Osteocyte (in vitro differentiated cells): ENCODE measurements at places on chromosomes 13 and 19. TPM values are rescaled to one million over a fixed set of nuclear protein-coding genes. Genes with fewer than 3 reads are reported as not detected.

DNA sequence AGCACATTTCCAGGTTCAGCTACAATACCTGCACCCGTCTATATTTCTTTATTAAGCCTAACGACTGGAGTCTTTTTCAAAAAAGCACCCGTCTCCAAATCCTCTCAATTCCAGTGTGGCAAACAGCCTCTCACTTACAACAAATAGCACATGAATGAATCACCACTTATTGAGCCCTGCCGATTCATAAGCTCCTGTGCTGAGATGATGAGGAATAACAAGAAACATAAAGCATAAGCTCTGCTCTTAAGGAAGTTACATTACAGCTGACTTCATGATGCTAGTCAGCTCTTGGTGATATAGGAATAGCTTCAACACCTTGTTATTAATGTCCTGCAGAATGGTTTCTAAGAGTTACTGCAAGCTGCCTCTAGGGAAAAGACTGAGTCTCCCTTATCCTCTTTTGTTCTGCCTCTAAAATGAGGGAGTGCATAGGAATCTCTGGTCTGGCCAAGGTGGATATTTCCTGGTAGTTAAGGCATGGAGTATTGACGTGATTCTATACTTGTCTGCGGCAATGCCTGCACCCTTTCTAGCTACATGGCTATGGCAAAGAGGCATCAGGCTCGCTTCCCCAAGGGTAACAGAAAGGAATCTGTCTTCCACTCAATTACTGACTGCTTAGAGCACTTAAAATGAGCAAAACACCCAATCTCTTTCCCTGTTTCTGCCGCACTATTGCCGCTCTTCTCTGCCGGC is 195.7 kb downstream of the KLF12 start:
- no peaks in the 10 kb centered on the region for H3K27me3 ChIP-seq
- peak overlapping the region; percentile 42 for H3K27ac ChIP-seq
- no peak for DNase-seq
- peak overlapping the region; percentile 28 for H3K4me3 ChIP-seq
- peaks cover 31% of the 10 kb centered on the region for H3K36me3 ChIP-seq
- H3K4me1 ChIP-seq: peaks cover 35% of the 10 kb centered on the region

DNA sequence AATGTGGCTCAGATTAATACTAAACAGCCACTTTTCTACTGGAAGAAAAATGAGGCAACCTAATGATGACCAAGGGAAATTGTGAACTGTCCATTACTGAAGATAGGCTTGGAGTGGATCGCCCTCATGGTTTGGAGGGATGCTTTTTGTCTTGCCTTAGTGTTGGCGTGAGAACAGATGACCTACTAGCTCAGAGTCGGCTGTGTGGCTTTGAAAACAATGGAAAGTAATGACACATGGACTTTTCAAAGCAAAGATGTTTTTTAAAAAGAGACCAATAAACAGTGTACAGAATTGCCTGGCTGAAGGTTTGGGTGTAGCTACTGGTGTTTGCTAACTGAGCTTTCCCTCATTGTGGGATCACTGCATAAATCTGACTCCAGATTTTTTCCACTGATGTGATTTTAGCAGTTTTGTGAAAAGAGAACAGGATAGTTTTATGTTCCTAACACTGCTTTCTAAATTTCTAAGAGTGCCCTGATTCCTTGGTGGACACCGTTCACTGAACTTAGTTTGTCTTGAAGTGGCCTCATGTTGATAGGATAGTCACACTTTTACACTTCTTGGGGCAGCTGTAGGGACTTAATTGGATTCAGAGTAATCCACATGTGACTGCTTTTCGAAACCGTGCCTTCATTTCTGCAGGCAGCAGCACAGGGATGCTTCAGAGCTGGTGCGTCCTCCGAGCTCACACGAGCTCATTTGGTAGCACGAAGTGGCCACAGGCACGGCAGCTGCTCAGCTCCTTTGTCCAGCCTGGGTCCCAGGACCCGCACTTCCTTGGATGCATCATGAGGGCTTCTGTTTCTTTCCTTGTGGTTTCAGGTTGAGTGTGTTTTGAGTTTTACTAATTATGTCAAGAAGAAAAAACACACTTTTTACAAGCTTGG is 4.3 kb downstream of the CEBPG start:
- DNase-seq: no peak
- no peak overlapping the region for H3K27ac ChIP-seq
- H3K4me1 ChIP-seq: peaks cover 58% of the 10 kb centered on the region
- H3K36me3 ChIP-seq: peaks cover 30% of the 10 kb centered on the region
- H3K27me3 ChIP-seq: no peaks in the 10 kb centered on the region

- H3K4me3 ChIP-seq: no peak overlapping the region
- H3K27ac ChIP-seq: no peak overlapping the region
- H3K36me3 ChIP-seq: peaks cover 15% of the 10 kb centered on the region
- H3K4me1 ChIP-seq: no peaks in the 10 kb centered on the region
- no peak for DNase-seq
Observed at GRCh38 chr13:39665763-39666162, 10.3 kb downstream of the COG6 start.

The PRODH2 gene
- not detected in 2 replicates for total RNA-seq

The MATK gene
- total RNA-seq: not detected in 2 replicates

The ZNF285 gene
- 5.3 and 6.8 TPM in 2 replicates for total RNA-seq

The GPR4 gene
- total RNA-seq: not detected in 2 replicates

DNA sequence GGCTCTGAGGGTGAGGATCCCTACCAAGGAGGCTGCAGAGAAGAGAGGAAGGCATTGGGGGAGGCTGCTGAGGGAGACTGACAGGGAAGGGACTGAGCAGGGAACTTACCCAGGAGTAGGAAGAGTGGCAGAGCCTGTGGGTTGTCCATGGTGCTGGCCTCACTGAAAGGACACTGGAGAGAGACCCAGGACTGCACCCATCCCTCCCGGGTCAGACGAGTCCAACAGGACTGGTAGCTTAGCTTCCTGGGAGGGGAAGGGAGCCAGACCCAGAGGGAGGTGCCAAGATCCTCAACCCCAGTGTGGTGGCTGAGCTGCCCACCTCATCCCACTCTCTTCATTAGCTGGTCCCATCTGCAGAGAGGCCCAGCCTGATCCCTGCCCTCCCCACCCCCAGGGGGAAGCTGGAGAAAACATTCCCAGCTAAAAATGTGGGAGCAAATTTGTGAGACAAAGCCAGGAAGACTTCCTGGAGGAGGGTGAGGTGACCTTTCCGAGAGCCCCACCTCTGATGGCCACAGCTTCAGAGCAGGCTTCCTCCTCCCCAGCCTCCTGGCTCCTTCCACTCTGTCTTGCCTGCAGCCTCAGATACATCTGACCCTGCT is at the start of gene VSIG10L:
Gene VSIG10L, minus strand, starts transcription at position 164 of the 605 bp plus-strand sequence. Its CDS starts 15 bp downstream, at position 149.
- peak within 1 kb of the TSS; percentile 59 for H3K27ac ChIP-seq
- no peak for DNase-seq
- peaks cover 9% of the 10 kb centered on the region for H3K4me1 ChIP-seq
- no peaks in the 10 kb centered on the region for H3K27me3 ChIP-seq

DNA sequence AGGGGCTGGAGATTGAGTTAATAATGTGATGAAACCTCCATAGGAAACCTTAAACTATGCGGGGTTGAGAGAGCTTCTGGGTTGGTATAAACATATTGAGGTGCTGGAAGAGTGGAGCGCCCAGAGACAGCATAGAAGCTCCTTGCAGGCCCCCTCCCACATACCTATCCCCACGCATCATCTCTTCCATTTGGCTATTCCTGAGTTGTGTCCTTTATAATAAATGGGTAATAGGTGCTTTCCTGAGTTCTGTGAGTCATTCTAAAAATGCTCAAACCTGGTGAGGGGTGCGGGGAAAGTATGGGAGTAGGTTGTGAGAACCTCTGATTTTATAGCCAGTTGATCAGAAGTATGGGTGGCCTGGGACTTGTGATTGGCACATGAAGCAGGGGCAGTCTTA is 14.6 kb downstream of the CCDC122 start:
- H3K4me3 ChIP-seq: no peak overlapping the region
- no peak overlapping the region for H3K27ac ChIP-seq
- peaks cover 3% of the 10 kb centered on the region for H3K4me1 ChIP-seq
- DNase-seq: no peak
- H3K36me3 ChIP-seq: peaks cover 16% of the 10 kb centered on the region
- no peaks in the 10 kb centered on the region for H3K27me3 ChIP-seq

DNA sequence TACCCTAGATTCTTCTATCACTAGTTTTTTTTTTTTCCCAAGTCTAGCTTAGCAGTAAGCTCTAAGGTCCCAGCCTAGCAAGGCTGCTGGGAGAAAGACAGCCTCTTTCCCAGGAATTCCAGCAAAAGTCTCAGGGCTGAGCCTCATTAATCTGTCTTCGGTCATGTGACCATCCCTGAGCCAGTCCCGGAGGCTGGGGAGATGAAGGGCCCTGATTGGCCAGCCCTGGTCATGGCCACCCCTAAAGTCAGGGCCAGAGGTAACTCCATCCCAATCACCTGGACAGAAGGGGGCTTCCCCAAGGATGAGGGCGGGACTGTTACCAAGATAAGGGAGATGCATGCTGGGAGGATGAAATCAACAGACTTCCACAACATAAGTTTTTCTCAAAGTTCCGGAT is 43.3 kb downstream of the CCNE1 start:
- DNase-seq: no peak
- peaks cover 18% of the 10 kb centered on the region for H3K27me3 ChIP-seq
- H3K27ac ChIP-seq: no peak overlapping the region
- no peaks in the 10 kb centered on the region for H3K36me3 ChIP-seq

The LPAR2 gene
- total RNA-seq: 6.8 and 7.4 TPM in 2 replicates

The CYP2S1 gene
- not detected in 2 replicates for total RNA-seq

The CYP2F1 gene
- not detected in 2 replicates for total RNA-seq

- peaks cover 9% of the 10 kb centered on the region for H3K27me3 ChIP-seq
- H3K36me3 ChIP-seq: no peaks in the 10 kb centered on the region
- H3K4me3 ChIP-seq: peak within 1 kb of the TSS; percentile 87
- peak within 1 kb of the TSS; percentile 93 for H3K27ac ChIP-seq
Observed at GRCh38 chr19:1491114-1491848, at the start of gene REEP6. TSS of gene REEP6 (plus strand) at chr19:1491181. CDS start at chr19:1491270, 89 bp downstream.

- peak; percentile 86 for DNase-seq
- no peaks in the 10 kb centered on the region for H3K36me3 ChIP-seq
- H3K4me3 ChIP-seq: no peak overlapping the region
- peak overlapping the region; percentile 95 for H3K27ac ChIP-seq
- H3K27me3 ChIP-seq: no peaks in the 10 kb centered on the region
- H3K4me1 ChIP-seq: peaks cover 40% of the 10 kb centered on the region
Observed at GRCh38 chr13:44904967-44905366, 84.3 kb downstream of the NUFIP1 start.

The OR10H1 gene
- not detected in 2 replicates for total RNA-seq

- no peaks in the 10 kb centered on the region for H3K36me3 ChIP-seq
- H3K4me3 ChIP-seq: no peak overlapping the region
- H3K4me1 ChIP-seq: peaks cover 21% of the 10 kb centered on the region
- DNase-seq: no peak
- H3K27ac ChIP-seq: no peak overlapping the region
Observed at GRCh38 chr13:40163066-40164000, 503.1 kb downstream of the FOXO1 start.

The RFX1 gene
- total RNA-seq: 12.3 and 15.7 TPM in 2 replicates

GRCh38 chr19:35856546-35857149 is at the start of gene KIRREL2:
TSS of gene KIRREL2 (plus strand) at chr19:35856911. CDS start at chr19:35857120, 209 bp downstream.
- H3K4me3 ChIP-seq: peak within 1 kb of the TSS; percentile 68
- DNase-seq: no peak
- no peaks in the 10 kb centered on the region for H3K36me3 ChIP-seq
- no peak within 1 kb of the TSS for H3K27ac ChIP-seq
- peaks cover 10% of the 10 kb centered on the region for H3K4me1 ChIP-seq
